Stimulated activated effector memory CD8-positive, alpha-beta T cell treated with anti-CD3 and anti-CD28 coated beads, Interleukin-12 subunit alpha, Interleukin-12 subunit beta, amount 100 ng/mL, for 72 hours (primary cell): ENCODE measurements at places on chromosomes 5 and 9.

- no peak for DNase-seq
Observed at GRCh38 chr9:87375397-87376073, 122.1 kb upstream of the DAPK1 start.

DNA sequence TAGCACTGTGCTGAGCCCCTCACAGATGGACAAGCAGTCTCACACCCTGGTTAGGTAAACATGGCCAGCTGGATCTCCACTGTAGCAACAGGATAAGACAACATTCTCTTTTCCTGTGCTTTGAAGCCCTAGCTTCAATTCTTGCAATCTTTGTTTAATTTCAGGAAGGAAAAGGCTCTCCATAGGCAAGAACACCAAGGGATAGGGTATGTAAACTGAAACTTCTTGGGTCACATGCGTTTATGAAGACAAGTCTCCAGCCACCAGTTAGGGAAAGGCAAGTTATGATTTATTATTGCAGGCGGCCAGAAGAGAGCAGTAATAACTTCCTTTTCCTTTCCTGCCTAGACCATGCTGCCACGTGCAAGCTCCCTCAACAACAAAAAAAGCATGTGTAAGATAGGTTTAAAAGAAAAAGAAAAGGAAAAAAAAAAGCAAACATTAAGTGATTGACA is 50.1 kb upstream of the POU5F2 start:
- DNase-seq = no peak

GRCh38 chr5:150166650-150167511 is at the start of gene CDX1:
TSS of gene CDX1 (plus strand) at chr5:150166778. CDS start at chr5:150166877, 99 bp downstream.
- DNase-seq = no peak

- DNase-seq = no peak
Observed at GRCh38 chr5:1231354-1231905, 6.2 kb downstream of the SLC6A18 start.

GRCh38 chr5:128225245-128226030 is 141.9 kb downstream of the SLC12A2 start:
- DNase-seq = no peak

- no peak for DNase-seq
Observed at GRCh38 chr9:135770203-135770535, 68.2 kb downstream of the KCNT1 start.
